Stimulated activated naive CD8-positive, alpha-beta T cell treated with anti-CD3 and anti-CD28 coated beads, Interleukin-15, Interleukin-2, amounts not matched to agents 100 U/mL and 50 U/mL, for 24 hours (primary cell): ENCODE measurements at places on chromosomes 5 and 9.
A peak's percentile ranks its signal among the peaks of the same experiment; 100 is the strongest.

- DNase-seq = peak; percentile 14
Observed at GRCh38 chr5:143826951-143827444, 15.0 kb downstream of the HMHB1 start.

- peak; percentile 23 for DNase-seq
Observed at GRCh38 chr5:76393035-76393680, 9.9 kb upstream of the IQGAP2 start.

- no peak for DNase-seq
Observed at GRCh38 chr9:95084254-95084934, 233.1 kb downstream of the FANCC start.

GRCh38 chr5:160497878-160498277, 76.2 kb downstream of the PTTG1 start:
- DNase-seq = no peak

DNA sequence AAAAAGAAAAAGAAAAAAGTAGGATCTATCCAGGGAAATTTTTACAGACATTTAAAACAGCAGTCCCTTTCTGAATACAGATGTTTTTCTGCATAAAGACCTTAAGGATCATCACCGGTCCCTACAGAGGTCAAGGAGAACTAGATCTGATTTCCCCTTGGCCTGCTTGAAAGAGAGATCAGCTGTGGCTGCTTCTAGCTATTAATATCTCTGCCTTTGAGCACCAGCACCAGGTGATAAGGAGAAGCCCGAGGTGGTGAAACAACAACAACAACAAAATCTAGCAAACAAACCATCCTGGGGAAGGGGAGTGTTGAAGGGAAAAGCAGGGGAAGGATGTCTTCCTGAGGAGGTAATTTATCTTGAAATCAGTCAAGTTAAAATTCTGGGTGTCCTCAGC, 42.1 kb downstream of the ZNF366 start:
- no peak for DNase-seq

GRCh38 chr5:144169904-144170275, 569 bp downstream of the YIPF5 start:
- DNase-seq = no peak

DNA sequence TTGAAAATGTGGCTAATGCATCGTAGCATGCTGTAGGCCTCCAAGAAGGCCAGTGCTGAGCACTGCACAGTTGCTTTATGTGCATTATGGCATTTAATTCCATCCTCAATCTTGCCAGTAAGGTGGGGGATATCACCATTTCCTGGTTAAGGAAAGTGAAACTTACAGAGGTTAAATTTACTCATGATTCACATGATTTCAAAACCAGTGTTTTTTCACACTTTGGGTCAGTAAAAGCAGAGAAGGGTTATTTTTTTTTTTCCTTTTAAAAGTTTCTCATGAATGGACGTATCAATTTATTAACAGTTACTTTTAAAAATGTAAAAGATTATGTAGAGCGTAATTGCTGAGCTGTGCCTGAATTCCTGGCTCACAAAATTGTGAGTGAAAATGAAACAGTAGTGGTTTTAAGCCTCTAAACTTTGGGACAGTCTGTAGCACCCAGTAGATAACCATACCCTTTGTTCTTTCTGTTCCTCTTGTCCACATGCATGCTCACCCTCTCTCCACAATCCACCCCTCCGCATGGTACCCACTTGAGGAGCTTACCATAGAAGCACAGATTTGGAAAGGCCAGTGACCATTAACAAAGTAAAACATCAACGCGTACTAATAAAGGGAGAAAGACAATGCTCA, 21.2 kb downstream of the MAST4 start:
- DNase-seq = no peak
